Hematopoietic multipotent progenitor cell treated with erythropoietin and hydrocortisone succinate and interleukin-3 and kit ligand, for 6 days (in vitro differentiated cells): ENCODE measurements at places on chromosomes 11 and 22.
A peak's percentile ranks its signal among the peaks of the same experiment; 100 is the strongest.

GRCh38 chr11:46006418-46007070 is 84.1 kb downstream of the LARGE2 start:
- peak; percentile 93 for DNase-seq

DNA sequence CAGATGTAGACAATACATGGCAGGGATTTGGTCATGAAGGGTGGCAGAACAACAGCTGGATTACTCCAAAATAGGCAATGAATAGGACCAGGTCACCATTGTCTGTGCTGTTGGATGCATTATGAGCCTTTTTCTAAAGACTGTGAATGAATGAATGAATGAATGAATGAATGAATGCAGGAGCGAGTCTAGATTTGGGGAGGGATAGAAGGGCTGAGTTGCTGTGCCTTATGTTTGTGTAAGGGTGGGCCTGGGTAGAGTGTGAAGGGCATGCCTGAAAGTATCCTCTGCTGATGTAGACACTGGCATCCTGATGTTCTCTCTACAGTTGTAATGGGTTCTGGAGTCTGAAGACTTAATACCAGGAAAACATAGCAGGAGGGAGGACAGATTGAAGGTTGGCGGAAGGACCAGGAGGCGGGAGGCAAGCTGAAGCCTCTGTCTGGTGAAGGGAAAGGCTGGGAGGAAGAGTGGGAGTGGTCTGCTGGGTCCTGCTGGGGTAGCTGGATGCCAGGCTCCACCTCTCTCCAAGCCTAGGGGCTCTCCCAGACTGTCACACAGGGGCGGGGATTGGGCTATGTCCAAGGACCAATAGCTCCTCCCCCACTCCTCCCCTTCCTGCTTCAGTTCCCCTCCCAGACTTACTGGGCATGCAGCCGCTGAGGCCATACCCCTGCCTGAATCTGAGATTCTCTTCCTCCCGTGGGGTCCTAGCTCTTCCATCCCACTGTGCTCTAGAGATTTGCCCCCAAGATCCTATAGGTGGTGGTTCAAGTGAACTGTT is 4.8 kb downstream of the TRIM3 start:
- peak; percentile 85 for DNase-seq

DNA sequence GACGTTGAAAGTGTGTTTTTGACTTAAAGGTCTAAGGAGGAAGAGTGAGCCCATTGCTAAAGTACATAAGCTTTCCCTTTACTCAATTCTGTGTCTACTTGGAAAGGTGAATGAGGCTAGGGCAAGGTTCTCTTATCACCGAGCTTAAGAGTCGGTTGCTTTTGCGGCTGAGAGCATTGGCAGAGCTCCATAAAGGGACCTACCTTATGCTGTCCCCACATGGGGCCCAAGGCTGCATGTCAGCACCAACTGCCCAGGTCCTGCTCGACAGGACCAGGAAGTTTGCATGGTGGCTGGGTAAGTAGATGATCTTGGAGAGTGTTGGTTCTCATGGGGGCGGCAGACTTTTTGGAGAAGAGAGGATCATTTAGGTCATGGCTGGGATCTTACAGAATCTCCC is 91.2 kb downstream of the ZBTB16 start:
- peak; percentile 72 for DNase-seq

GRCh38 chr11:16817351-16817750 is 78.9 kb downstream of the C11orf58 start:
- DNase-seq = peak; percentile 40

- DNase-seq = no peak
These were observed 134.6 kb downstream of the RRAS2 start for GRCh38 chr11:14224395-14224794.

DNA sequence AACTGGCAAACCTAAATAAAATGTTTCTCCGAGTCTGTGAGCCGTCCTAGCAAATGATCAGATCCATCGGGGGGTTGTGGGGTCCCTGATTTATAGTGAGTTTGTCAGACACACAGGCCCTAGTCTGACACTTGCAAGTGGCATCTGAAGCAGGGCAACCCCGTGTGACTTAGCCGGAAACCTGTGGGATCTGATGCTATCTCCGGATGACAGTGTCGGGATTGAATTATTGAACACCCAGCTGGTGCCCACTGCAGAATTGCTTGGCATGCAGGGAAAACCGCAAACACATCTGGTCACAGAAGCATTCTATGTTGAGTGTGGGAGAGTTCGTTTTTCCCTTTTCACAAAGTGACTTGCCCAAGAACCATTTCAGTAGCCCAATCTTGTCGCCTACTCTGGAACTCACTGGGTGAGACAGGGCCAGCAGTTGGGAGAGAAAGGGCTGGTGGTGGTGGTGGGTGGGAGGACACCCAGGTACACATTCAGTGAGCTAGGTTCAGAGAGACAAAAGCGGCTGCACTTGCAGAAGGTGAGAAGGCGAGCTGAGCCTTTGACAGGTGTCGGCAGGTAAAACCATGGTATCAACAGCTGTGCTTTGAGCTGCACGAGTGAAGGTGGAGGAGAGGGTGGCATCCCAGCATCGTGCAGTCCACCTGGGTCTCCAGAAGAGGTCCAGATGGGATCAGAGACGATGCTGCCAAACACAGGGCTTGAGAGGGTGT is 33.7 kb upstream of the B3GAT1 start:
- DNase-seq = no peak

DNA sequence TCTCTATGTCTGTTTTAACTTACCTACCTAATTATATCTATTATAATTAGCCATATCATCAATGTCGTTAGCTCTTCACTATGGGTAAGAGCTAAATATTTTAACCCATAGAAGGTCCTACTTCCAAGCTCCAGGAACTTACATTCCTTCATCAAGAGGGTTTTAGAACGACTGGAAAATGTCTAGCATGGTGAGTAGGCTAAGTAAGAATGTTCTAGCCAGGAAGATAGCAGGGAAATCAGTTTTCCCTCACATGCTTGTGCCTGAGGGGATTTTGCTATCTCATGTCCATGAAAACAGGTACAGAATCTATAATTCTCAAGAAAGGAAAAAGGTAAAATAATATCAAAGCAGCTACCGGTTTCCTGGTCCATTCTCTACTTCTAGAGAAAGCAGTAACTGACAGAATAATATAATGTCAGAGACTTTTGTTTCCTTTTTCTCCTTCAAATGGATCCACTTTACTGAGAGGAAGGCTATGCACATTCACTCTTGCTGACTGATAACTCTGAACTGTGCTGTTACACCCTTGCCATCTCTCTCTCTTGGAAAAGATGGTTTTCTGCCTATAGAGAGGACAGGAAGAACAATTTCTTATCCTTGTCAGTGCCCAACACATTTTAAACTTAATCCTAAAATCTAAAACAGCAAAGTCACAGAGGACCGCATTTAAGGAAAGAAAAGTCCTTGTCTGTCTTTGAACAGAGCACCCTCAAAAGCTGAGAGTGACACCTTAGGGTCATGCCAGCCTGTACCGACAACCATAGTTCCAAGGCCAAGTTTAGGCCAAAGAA is 67.0 kb downstream of the MAML2 start:
- DNase-seq = no peak

- DNase-seq = peak; percentile 77
These were observed 315.2 kb upstream of the B3GAT1 start for GRCh38 chr11:134727204-134727603.

- peak; percentile 86 for DNase-seq
These were observed 2.2 kb upstream of the VPS11 start for GRCh38 chr11:119065369-119065768.

- DNase-seq = no peak
These were observed 12.5 kb upstream of the EXPH5 start for GRCh38 chr11:108606070-108606469.

DNA sequence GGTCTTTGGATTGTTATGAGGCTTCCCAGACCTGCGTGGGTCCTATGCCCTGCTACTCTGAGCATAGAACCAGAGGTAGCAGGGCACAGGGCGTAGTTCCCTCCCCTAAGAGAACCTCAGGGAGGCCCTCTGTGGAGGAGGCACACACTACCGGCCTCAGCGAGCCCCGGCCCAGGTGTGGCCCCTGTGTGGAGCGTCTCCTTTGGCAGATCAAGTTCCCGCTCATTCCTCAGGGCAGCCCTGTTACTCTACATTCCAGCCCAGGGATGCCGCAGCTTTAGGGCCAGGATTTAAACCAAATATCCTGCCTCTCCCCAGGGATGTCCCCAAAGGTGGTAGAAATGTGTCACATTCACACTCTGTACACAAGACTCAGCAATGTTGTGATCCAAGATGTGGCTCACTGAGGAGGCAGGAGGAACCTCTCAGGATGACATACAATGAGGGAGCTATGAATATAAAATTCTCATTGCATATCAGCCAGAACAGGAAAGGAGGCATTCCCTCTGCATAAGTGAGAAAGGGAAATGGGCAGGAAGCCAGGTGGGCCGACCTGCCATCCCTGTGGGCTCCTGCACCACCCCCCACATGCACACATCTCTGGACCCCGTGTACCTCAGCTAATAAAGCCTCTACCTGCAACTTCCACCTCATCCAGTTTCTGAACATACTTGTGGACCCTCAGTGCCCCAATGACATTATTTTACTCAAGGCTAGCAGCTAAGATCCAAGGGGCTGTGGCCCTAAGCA is 131.9 kb upstream of the TEAD1 start:
- no peak for DNase-seq

DNA sequence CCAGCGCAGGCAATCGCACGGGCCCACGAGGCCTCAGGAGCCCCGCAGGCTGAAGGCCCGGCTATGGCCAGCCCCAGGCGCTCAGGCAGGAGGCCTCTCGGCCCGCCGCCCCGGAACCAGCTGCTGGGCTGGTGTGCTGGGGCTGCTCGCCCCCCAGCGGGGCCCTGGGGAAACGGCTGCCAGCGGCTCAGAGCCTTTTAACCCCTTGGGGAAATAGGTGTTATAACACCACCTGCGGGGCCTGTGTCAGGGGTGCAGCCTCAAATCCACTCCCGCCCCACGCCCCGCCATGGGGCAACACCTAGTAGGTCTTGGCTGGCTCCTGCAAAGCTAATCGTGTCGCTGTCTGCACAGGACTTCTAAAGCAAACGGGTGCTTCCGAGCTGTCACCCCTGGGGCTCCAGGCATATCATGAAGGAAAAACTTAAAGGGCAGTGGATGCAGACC is 237.4 kb downstream of the TTC28 start:
- peak; percentile 90 for DNase-seq

GRCh38 chr22:30291058-30291892 is 2.0 kb upstream of the CASTOR1 start:
- peak; percentile 26 for DNase-seq

- DNase-seq = no peak
These were observed 43.5 kb downstream of the CD44 start for GRCh38 chr11:35182317-35182939.

DNA sequence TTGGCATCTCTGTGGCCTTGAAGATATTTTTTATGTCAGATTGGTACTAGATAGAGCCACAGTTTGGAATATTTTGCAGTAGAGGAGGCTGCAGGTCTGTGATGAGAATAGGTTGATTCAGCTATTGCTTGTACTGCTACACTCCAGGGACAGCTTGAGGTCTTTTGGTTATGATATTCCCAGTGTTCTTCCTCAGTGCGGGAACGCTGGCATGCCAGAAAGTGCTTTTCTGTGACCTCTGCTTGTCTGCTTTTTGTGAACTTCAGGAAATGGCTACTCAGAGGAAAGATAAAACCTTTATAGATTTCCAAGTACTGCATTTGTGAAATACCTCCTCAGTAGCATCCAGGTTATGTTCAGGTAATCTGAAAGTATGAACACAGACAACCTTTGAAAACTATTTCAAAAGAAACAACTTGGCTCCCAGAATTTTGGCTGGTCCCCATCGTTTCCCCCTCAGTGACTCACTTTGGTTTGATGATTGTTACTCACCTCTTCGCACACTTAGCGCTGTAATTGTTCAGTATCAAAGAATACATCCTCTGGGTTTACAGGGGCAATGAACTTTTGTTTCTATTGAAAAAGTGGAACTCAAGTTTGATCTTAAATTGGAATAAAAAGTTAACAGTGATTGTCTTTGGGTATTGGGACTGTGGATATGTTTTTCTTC is 191.4 kb downstream of the HIPK3 start:
- DNase-seq = no peak

DNA sequence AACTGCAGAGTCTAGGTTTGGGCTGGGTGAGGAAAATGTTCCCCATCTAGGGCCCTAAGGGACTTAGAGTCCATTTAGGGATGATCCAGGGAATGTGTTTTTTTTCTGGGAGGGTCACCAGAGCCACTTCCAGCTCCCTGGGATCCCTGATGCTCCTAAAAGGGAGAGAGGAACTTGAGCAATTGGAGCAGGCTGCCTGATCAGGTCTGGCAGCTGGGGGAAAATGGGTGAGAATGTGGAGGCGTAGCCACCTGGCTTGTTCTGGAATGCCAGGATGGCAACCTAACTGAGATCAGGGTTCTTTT is 1.2 kb downstream of the PGAP2 start:
- no peak for DNase-seq

GRCh38 chr11:12393691-12394090 is 16.3 kb downstream of the PARVA start:
- no peak for DNase-seq

DNA sequence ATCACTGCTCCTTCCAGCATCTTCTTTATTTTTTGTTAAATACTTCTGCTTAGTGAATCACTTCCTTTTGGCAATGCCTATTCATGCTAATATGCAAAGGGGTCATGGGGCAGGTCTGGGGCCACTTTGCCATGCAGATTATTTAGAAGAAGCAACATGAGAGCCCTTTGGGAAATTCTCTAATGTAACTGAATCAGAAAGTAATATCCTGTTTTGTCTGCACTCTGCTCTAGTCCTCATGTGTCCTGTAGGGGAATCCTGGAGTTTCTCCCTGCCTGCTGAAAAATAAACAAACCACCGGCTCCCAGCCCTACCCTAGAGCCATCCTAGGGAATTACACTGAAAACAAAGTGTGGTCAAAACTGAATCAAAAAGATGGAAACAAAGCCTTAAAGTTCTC is 176.5 kb upstream of the POU2AF2 start:
- DNase-seq = no peak

GRCh38 chr11:1706634-1707400 is 9.8 kb downstream of the KRTAP5-6 start:
- peak; percentile 62 for DNase-seq

DNA sequence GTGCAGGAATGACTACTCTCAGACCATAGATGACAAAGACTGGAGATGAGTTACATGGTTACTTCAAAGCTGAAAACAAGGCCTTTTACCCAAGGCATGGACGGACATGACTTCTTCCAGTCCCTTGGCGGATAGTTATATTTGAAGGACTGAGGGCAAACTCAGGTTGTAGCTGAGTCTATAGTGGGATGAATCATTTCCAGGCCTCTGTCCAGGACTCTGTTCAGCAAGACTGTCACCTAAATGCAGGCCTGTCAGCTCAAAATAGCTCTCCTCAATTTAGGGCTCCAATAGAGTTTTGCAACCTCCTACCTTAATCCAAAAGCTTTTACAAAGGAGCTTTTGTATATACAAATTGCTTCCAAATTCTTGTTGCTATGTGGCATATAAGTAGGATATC is 24.3 kb upstream of the OR52J3 start:
- no peak for DNase-seq

DNA sequence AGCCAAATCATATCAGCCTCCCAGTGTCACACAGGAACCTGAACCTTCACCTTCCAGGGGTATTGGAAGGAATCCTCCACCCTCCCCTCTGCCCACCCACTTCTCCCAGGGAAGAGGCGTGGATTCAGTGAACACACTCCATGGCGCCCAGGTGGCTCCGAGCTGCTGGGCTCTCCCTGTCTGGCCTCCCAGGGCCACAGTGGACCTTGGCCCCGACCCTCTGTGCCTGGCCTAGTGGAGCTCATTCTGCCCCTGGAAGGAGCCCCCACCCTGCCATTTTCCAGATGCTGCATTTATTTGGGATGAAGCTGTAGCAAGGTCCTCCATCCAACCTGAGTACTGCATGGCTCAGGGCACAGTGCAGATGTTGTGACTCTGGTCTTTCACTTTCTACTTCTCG is 1340.1 kb downstream of the TBC1D22A start:
- no peak for DNase-seq
